ENCODE measurements at places on chromosomes 12 and 14.
A peak's percentile ranks its signal among the peaks of the same experiment; 100 is the strongest.

DNA sequence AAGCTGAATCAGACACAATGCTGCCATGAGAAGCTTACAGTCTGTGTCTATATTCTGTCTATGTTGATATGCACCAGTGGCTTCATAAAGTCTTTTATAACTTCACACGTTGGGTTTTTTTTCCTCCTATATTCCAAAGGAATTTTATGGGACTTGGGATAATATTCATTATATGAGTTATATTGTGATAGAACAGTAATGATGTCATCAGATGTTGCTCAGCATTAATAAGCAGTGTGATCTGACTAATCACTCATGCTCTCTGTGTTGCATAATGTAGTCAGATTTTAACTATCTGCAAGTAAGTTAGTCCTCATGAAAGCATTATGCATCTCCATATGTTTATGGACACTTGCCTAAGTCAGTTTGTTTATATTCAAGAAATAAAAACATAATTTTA is 159.6 kb downstream of the PLCZ1 start:
- DNase-seq, result no peak

DNA sequence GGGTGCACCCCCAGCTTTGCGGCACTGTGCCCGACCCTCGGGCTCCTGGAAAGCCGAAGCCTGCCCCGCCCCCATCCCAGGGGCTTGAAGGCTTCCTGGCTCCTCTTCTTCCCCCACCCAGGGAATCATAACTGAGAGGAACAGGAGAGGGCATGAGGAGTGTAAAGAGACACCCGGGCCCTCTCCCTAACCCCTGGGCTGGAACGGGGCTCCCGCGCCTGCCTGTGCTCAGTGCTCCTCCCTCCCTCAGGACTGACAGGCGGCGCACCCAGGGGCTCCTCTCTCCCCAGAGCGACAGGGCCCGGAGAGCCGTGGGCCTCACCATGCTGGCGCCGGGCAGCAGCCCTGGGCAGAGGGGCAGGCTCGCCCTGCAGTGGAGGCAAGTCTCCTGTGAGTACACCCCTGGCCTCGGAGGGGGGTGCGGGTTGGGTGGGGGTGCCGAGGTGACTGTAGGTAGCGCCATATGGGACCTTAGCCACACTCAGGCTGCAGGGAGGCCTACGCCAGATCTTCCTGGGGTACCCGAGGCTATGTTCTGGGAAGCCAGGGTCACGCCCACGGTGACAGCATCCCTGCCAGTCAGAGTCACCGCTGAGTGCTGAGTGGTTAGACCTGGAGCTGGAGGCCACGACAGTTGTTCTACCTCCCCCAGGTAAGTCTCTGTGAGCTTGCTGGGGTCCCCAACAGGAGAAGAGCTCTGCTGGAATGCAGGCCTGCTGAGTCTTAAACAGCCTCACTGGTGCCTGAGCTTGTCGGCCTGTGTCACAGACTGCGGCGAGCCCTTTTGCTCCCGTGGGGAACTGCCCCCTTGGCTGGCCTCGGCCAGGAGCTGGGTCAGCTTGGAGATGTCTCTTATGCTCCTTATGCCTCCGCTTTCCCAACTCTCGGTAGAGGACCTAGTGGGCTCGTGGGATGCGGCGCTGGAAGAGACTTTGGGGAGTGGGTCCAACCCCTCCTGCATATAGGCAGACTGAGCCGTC is 7.8 kb downstream of the LRTM2 start:
- no peak for DNase-seq

DNA sequence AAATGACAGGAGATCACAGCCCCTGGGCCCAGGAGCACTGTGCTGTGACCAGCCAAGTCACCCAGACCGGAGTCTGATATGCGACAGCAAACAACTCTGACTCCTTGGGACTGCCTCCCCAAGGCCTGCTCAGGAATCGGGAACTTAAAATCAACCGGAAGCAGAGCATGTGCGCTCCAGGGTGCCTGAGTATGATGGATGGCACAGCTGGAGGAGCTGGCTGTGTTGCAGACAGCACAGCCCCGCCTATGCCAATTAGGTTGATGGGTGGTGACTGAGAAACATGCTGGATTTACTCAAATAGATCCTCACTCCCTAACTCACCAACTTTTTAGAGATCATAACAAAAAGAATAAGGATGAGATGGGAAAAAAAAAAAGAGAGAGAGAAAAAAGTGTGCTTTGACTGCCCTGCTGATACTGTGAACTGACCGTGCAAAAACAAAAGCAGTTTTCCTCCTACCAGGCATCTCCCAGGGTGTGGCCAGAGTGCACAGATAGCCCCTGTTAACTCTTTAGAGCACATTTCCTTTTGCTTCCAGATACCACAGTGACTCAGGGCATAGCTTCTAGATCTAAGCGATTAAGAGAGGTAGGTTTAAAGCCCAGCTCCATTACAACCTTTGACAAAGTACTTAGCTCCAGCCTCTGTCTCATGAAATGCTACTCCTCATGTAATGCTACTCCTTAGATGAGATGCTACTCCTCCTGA is 27.4 kb upstream of the STON2 start:
- no peak for DNase-seq

DNA sequence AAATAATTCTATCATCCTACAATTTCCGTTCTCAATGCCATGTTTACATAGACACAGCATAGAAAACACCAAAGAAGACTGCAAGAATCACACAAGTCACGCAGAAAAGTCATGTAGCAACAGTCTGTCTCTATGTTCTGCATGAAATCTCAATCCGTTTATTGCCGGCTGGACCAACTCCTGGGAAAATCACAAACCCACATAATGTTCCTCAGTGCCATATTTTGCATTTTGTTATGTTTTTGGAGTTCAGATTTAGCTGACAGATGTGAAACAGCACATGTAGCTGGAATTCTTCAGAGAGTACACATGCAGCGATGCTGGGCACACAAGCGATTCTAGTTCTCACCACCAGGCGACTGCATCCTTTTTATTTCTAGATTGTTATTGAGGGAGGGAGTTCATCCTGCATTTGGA is 193.1 kb downstream of the APAF1 start:
- no peak for DNase-seq

DNA sequence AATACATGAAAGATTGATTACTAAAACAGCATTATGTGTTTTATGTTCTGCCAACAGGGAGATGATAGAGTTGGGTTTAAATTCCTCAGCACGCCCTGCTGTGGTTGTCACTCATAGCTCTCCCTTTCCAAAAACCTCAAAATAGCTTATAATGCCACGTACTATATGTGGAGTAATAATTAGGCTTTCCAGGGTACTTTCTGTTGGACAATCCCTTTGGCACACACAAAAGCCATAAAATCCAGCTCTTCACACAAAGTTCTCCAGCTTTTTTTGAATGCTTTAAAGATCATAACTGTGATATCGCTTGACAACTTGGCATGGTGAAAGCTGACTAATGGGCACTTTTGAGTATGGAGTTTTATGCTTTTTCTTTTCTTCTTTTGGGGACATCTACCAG is 145.3 kb upstream of the DCN start:
- no peak for DNase-seq

DNA sequence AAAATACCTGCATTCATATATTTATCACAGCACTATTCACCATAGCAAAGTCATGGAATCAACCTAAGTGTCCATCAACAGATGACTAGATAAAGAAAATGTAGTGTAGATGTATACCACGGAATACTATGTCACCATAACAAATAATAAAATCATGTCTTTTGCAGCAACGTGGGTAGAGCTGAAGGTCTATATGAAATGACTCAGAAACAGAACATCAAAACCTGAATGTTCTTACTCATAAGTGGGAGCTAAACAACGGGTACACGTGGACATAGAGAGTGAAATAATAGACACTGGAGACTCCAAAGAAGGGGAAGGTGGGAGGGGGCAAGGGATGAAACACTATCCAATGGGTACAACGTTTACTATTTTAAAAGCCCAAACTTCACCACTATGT is 37.9 kb downstream of the SLC38A1 start:
- no peak for DNase-seq

- no peak for DNase-seq
These were observed 224.2 kb downstream of the KCNC2 start for GRCh38 chr12:74985293-74985985.

DNA sequence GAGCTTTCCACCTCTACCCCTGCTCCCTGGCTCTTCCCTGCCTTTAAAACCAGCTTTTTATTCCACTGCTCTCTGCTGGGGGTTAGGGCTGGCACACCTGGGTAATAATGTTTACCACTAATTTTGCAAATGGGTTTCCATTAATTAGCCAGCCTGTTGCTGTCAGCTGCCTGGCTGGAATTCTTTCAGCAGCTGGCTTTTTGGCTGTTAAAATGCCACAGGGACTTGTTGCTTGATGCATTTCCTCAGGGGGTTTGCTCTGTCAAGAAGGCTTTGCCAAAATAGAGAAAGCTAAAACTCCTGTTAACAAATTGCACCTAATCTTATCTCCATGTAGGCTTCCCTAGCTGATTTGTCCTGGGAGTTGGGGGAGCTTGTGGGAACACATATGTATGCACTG is 51.8 kb upstream of the PSMC1 start:
- DNase-seq, result no peak

DNA sequence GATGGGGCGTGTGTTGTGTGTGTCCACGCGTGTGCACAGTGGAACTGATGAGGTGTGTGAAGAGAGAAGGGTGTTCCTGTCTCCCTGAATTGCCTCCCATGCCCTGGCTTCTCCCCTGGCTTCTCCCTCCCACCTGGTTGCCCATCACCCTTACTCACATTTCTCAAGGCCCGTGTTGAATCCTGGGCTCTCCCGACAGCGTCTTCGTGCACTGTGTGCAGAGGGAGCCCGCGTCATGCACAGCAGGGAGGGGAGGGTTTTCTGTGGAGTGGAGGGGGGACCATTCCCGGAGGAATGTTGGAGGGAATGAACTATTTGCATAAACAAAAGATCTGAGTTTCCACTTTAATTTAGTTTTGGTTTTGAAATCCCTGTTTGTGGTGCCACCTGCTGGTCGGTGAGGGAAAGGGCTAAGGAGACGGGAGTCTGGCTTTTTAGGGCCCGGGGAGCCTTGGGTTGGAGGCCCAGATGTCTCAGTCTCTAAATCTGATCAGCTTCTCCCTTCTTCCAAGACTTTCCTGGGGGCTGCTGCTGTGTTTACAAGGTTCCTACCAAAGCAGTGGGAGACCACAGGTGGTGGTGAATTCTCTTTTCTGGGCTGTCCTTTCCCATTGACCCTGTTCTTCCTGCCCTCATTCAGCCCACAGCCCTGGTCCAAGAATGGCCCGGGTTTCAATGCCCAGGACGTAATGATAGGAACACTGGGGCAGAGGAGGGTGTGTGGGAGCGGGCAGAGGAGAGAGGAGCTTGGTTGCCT is at the start of gene C1R:
C1R (minus strand) TSS at position 217 of the 757 bp plus-strand sequence; CDS start at position 160, 57 bp downstream.
- DNase-seq, result peak; percentile 75

- DNase-seq, result no peak
These were observed 127.1 kb downstream of the PRICKLE1 start for GRCh38 chr12:42462486-42462885.

DNA sequence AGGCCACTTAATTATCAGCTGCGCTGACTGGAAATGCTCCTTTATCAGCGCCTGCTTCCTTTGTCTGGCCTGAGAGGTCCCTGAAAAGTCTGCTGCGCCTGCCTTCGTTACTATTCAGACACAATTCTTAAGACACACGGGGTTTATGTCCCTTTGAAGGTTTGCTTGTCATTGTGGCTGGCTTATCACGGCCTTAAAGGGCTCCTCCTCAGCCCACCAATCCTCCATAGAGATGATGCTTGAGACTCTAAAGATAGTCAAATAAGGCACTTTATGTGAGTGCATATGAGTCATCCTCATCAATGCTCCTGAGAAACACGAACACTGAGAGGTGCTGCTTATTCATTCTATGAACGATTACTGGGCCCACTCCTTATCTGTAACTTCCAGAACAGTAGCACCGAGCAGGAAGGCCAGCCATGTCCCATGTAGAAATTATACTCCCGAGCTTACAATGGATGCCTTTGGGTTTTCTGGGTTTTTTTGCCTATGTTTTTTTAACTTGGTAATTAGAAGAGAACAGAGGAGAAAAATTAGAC is 1268.2 kb upstream of the TMEM132C start:
- no peak for DNase-seq

- DNase-seq, result no peak
These were observed 143.9 kb upstream of the FUT8 start for GRCh38 chr14:65268594-65268993.

DNA sequence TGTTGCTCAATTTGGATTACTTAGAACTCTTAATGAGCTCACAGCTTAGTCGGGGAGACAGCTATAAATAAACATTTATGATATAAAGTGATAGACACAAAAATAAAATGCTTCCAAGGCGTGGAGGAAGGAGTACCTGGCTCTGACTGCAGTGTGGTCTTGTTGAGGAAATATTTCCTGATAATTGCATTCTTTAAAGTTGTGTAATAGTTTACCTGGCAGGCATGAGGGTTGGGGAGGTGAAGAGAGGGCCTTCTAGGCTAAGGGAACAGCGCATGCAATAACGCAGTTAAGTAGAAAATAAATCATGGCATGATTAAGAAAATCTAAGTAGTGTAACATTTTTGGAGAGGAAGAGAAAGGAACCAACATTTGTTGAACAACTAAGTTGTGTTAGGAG is 260.5 kb upstream of the ATP2B1 start:
- DNase-seq, result no peak

DNA sequence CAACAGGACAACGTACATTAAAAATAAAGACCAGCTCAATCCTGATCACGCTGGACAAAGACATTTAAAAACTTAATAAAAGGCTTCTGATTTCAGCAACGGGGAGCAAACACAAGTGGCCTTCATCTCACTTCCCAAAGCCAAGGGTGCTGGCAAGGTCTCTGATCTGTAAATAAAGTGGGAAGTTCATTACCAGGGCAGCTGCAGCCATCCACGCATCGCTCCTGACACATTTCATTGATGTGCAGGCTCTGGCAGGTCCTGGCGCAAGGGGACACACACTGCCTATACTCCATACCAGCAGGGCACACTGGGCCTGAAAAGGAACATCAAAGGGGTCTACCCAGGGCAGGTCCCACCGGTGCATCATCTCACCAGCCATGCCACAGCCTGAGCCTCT is 51.0 kb downstream of the VWF start:
- DNase-seq, result no peak

GRCh38 chr14:95341564-95341963 is 21.9 kb upstream of the CLMN start:
- DNase-seq, result no peak

DNA sequence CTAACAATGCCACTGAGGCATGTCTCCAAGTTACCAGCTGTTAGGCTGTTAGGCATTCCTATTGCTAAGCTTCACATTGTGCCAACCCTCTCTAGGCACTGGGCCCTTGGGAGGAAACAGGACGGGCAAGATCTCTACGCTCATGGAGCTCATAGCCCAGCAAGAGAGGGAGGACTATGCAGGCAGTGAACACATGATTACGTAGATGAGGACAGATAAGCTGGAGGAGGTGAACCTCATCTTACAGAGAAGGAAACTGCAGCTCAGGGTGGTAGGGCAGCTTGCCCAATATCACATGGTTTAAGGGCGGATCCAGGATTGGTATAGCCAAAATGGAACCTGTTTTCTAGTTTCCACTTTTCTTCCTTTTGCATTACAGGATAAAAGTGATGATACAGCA is 7.8 kb downstream of the UBE3B start:
- no peak for DNase-seq

DNA sequence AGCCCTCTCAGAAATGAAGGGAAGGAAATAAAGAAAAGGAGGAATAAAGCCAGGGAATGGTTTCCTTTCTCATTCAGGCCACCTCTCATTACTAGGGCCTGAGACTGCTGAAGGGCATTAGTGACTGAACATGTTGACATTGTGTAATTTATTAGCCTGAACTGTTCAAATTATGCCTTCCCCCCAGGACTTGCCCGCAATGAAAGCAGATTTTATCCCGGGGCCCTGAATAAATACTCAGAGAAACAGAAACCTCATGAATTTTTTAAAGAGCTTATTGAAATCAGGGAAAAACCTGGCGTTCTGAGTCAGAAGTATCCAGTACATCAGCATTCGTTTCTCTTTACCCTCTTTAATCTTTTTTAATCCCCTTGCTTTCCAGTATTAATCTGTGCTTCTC is 35.9 kb upstream of the WSCD2 start:
- no peak for DNase-seq
